ENCODE measurements at places on chromosomes 3 and 15. TPM values are rescaled to one million over a fixed set of nuclear protein-coding genes. Genes with fewer than 3 reads are reported as not detected.

Gene GOLGA8S
- 0.13 TPM for total RNA-seq

Gene GP5
- total RNA-seq: 0.72 TPM

Gene ADAMTS9
- total RNA-seq: not detected

Gene SLC22A13
- total RNA-seq: 0.18 TPM

Gene CEMIP
- total RNA-seq: not detected

Gene CMTM8
- total RNA-seq: 6.4 TPM

Gene NAALADL2
- total RNA-seq: not detected

Gene ZNF662
- 2.1 TPM for total RNA-seq

Gene FEZF2
- total RNA-seq: not detected

Gene ELL3
- 2.3 TPM for total RNA-seq

Gene KBTBD8
- total RNA-seq: 10.9 TPM

Gene DCLK3
- 0.05 TPM for total RNA-seq

Gene RTP1
- total RNA-seq: not detected

Gene RYR3
- total RNA-seq: not detected

Gene COL6A5
- total RNA-seq: not detected

Gene TNNC1
- total RNA-seq: 5.9 TPM

Gene TGM5
- 0.11 TPM for total RNA-seq

Gene SHC4
- total RNA-seq: 2.5 TPM

Gene CLRN1
- total RNA-seq: not detected

Gene GMPS
- total RNA-seq: 148 TPM

Gene NME9
- 0.45 TPM for total RNA-seq

Gene SCN5A
- 0.52 TPM for total RNA-seq

Gene SI
- total RNA-seq: not detected

Gene POTEB
- not detected for total RNA-seq

Gene MOBP
- total RNA-seq: not detected

Gene TMEM40
- not detected for total RNA-seq

Gene AGBL1
- not detected for total RNA-seq

Gene IP6K1
- 24.2 TPM for total RNA-seq

Gene RASL12
- not detected for total RNA-seq

Gene PRTG
- total RNA-seq: not detected

Gene CCR3
- not detected for total RNA-seq

Gene GABRB3
- total RNA-seq: 0.16 TPM

Gene OR5H2
- not detected for total RNA-seq

Gene CFAP91
- not detected for total RNA-seq

Gene C2CD4A
- 1.0 TPM for total RNA-seq

Gene AMT
- 4.4 TPM for total RNA-seq

Gene NOX5
- total RNA-seq: not detected
